ENCODE measurements at places on chromosomes 6 and 20. TPM values are rescaled to one million over a fixed set of nuclear protein-coding genes. Genes with fewer than 3 reads are reported as not detected.

DNA sequence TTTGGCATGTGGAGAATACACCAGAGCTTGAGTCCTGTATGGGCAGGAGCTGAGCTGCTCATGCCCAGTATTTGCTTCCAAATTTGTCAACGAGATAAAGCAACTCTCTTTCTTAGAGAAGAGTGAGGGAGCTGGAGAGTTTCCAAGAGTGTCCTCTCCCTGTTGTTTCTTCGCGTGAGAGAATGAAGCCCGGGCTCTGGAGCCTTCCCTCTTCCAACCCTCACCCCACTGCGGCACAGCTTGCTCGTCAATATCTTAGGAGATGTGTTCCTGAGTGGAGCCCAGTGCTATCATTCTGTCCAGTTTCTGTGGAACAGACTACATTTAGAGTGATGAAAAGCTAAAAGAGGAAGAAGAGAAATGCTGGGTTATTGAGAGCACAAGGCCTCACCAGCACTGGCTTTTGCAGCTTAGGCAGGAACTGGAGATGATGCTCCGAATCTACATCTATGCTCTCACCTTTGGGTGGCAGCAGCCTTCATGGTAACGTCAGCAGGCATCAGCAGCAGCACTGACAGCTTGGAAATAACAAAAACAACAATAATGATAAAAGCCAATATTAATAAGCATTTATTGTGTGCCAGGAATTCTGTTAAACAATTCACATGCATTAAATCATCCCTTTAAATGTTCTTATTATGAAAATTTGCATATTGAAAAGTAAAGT is 66.5 kb upstream of the TFB1M start:
- no peak overlapping the region for H3K4me3 ChIP-seq
- no peak overlapping the region for H3K27ac ChIP-seq
- DNase-seq, result no peak
- no peaks in the 10 kb centered on the region for H3K27me3 ChIP-seq
- no peaks in the 10 kb centered on the region for H3K36me3 ChIP-seq

- no peaks in the 10 kb centered on the region for H3K36me3 ChIP-seq
Measured at GRCh38 chr6:16338577-16339264, 100.3 kb downstream of the GMPR start.

DNA sequence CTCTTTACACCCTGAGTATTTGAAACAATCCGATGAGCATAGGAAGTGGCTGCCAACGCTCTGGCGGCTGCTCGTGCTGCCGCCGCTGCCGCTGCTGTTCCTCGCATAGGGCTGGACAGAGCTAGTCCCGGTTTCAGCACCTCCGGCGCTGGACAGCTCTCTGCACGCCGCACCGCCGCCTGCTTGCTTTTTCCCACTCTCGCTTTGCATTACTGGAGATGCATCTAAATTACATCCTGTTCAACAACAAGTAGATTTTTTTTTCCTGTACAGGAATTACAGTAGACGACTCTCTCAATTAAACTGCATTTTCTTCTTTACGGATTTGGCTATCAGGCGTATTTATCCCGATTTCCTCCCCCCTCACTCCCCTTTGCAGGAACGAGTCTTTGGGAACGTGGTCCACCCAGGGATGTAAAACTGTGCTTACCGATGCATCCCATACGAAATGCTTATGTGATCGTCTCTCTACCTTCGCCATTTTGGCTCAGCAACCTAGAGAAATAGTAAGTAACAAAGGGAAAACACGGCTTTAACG is 563.8 kb downstream of the LMBRD1 start:
- no peaks in the 10 kb centered on the region for H3K27me3 ChIP-seq
- peak; percentile 71 for DNase-seq
- H3K4me3 ChIP-seq, result no peak overlapping the region
- H3K36me3 ChIP-seq, result no peaks in the 10 kb centered on the region
- H3K27ac ChIP-seq, result no peak overlapping the region

DNA sequence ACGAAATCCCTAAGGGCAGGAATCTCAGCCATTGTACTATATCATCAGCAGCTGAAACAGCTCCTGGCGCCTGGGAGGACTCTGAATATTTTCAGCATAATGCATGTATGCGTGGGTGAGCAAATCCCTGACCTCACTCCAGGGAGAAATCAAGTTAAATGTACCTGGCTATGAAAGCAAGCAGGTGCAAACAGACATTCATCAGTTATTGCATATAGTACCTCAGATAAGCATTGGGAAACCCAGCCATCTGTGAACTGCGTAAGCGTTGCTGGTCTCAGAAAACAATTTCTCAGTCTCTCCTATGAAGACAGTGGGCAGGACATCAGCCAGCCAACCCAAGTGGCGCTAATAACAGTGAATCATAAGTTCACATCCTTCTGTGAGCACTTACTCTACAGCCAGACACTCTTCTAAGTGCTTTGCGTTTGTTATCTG is 622.6 kb downstream of the EPM2A start:
- no peak overlapping the region for H3K27ac ChIP-seq
- H3K36me3 ChIP-seq, result no peaks in the 10 kb centered on the region
- H3K4me1 ChIP-seq, result no peaks in the 10 kb centered on the region

Gene EDN3
- 6.9 TPM for total RNA-seq

Gene TFAP2D
- total RNA-seq, result not detected

GRCh38 chr20:32278199-32278643 is 770 bp downstream of the KIF3B start:
- H3K27ac ChIP-seq, result peak overlapping the region; percentile 86
- H3K36me3 ChIP-seq, result no peaks in the 10 kb centered on the region
- no peaks in the 10 kb centered on the region for H3K4me1 ChIP-seq
- peak overlapping the region; percentile 91 for H3K4me3 ChIP-seq

DNA sequence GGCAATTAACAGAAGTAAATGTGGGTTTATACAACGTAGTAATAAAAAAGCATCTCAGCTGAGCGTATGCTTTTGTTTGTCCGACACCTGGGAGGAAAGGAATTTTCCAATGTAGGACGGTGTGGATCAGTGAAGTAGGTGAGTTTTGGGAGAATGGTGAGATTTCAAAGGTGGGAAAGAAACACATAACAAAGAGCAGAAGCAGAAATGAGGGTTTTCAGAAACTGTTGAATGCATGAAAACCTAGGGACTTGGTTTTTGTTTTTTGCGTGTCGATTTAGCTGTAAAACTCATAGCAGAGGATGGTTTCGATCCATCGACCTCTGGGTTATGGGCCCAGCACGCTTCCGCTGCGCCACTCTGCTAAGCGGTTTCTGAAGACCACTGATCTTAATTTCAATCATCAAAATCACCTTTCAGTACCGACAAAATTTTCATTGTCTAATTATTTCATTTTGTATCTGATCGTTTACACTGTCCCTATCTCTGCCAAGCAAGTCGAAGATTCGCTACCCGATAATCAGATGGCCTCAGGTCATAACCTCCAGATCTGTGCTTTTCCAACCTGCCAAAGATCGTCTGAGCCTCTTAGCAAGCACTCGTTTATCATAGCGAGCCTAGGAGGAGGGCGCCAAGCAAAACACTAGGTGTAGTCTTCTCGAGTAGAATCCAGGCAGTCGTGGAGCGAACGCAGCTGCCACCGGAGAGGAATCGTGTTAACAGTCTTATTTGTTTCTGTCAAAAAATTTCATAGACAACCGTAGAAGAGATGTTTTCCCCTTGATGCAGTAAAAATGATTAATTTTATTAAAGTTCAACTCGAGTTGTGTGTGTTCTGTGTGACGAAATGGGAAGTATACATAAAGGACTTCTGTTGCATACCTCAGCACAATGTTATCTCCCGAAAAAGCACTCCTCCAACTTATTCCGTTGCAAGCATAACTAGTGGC is 20.9 kb upstream of the POM121L2 start:
- no peaks in the 10 kb centered on the region for H3K27me3 ChIP-seq
- DNase-seq, result no peak
- no peak overlapping the region for H3K27ac ChIP-seq
- H3K36me3 ChIP-seq, result no peaks in the 10 kb centered on the region
- H3K4me3 ChIP-seq, result peak overlapping the region; percentile 37

GRCh38 chr6:118931436-118931835 is 3.5 kb downstream of the MCM9 start:
- H3K27me3 ChIP-seq, result no peaks in the 10 kb centered on the region
- DNase-seq, result no peak
- H3K36me3 ChIP-seq, result no peaks in the 10 kb centered on the region

GRCh38 chr6:27230758-27231111 is 16.8 kb upstream of the PRSS16 start:
- H3K36me3 ChIP-seq, result no peaks in the 10 kb centered on the region
- H3K4me1 ChIP-seq, result no peaks in the 10 kb centered on the region
- H3K4me3 ChIP-seq, result no peak overlapping the region
- no peaks in the 10 kb centered on the region for H3K27me3 ChIP-seq
- no peak overlapping the region for H3K27ac ChIP-seq

- H3K27me3 ChIP-seq, result no peaks in the 10 kb centered on the region
- H3K36me3 ChIP-seq, result no peaks in the 10 kb centered on the region
- H3K4me3 ChIP-seq, result no peak overlapping the region
- H3K27ac ChIP-seq, result no peak overlapping the region
Measured at GRCh38 chr6:14129575-14129974, 12.0 kb downstream of the CD83 start.

GRCh38 chr6:144066255-144066654 is 29.1 kb downstream of the SF3B5 start:
- no peaks in the 10 kb centered on the region for H3K36me3 ChIP-seq
- H3K4me3 ChIP-seq, result no peak overlapping the region
- no peaks in the 10 kb centered on the region for H3K4me1 ChIP-seq
- no peak overlapping the region for H3K27ac ChIP-seq

GRCh38 chr6:73803562-73804241 is 107.7 kb downstream of the CD109 start:
- H3K27ac ChIP-seq, result no peak overlapping the region
- H3K4me3 ChIP-seq, result no peak overlapping the region
- no peaks in the 10 kb centered on the region for H3K27me3 ChIP-seq
- DNase-seq, result no peak
- no peaks in the 10 kb centered on the region for H3K36me3 ChIP-seq

GRCh38 chr6:87897663-87898062 is 150.0 kb upstream of the SPACA1 start:
- no peaks in the 10 kb centered on the region for H3K27me3 ChIP-seq
- no peaks in the 10 kb centered on the region for H3K4me1 ChIP-seq
- no peaks in the 10 kb centered on the region for H3K36me3 ChIP-seq
- no peak for DNase-seq
- H3K4me3 ChIP-seq, result no peak overlapping the region

DNA sequence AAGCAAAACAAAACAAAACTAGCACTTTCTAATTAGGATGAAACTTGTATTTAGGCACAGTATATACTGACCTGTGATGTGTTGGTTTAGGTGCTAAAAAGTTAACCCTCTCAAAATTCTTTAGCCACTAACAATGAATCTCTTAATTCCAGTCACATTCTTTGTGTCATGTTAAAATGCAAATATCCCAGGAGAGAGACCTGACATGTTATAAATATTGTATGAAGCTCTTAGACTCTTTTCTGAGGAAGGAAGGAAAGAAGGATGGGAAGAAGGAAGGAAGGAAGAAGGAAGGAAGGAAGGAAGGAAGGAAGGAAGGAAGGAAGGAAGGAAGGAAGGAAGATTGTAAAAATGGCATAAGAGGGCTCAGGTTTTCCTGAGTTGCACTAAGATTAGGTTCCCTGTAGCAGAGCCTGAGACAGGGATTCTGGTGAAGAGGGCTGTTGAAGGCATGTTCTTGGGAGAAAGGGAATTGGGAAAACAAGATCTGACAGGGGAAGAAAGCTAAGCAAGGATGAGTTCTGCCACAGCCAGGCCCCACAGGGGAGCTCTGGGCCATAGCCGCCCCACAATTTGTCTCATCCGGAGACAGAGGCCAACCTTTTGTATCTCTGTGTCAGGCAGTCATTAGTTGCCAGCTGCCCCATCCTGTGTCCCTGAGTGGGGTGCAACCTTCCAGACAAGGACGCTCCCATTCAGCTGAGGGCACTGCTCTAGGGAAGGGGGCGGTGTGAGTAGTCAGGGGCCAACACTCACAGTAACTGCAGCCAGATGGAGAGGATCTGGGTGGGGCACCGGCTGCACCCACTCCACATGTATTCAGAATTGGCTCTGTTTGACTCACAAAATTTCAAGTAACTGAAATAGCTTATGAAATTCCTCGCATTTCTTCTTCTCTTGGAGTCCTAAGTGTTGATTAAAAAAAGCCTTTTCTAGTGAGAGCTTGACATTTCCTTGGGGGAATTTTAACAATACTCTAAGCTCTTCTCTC is 189.3 kb upstream of the ARG1 start:
- no peak for DNase-seq
- H3K27ac ChIP-seq, result no peak overlapping the region
- H3K4me1 ChIP-seq, result no peaks in the 10 kb centered on the region
- no peak overlapping the region for H3K4me3 ChIP-seq

DNA sequence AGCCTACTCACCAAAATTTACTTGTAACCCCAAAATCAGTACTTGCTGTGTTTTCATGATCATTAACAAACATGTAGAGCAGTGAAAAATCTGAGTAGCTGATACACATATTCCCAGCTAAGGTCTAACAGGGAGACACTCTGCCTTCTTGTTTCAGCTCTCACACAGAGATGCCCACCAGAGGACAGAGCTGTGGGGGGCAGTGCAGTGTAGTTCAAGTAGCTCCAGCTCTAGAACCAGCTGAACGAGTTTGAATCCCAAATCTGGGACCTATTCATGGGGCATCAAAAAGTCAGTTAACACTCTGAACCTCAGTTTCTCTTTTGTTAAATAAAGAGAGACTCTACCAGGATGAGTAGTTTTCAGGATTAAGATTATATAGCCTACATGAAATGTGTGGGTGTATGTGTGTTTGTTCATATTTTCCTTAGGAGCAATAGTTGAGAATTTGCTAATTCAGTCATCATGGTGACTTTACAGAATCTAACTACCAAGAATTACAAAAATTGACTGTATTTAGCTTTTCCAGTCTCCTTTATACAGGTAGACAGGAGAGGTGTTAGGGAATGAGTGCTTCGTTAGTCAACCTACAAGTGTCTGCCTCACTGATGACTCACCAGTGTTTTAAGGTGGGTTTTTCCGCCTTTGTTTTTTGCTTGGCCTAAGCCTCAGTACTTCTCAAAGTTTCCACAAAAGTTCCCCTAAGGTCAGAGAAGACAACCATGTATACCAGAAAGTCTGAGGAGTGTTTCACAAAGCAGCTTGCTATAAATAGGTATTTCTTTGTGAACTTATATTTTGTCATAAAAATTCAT is 164.0 kb upstream of the RUNX2 start:
- H3K4me1 ChIP-seq, result no peaks in the 10 kb centered on the region
- H3K27me3 ChIP-seq, result no peaks in the 10 kb centered on the region
- no peak overlapping the region for H3K4me3 ChIP-seq
- H3K36me3 ChIP-seq, result no peaks in the 10 kb centered on the region

DNA sequence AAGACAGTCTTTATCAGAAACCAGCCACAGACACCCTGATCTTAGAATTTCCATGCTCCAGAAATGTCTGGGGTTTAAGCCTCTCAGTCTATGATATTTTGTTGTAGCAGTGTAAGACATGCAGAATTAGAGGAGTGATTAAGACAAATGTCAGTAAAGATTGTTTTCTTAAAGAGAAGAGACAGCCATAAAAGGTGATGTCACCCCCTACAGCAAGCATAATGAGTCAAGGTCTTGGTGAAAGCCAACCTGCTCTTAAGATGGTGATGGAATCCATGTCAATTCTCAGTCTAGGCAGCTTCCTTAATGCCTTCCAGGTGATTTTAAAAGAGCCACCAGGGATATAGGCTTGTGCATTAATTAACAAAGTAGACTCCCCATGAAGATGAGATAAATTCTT is 849.9 kb upstream of the EPHA7 start:
- H3K4me1 ChIP-seq, result no peaks in the 10 kb centered on the region
- H3K27ac ChIP-seq, result no peak overlapping the region
- no peak overlapping the region for H3K4me3 ChIP-seq
- H3K36me3 ChIP-seq, result no peaks in the 10 kb centered on the region
- DNase-seq, result no peak

Gene LY6G6F
- not detected for total RNA-seq
